ENCODE measurements at places on chromosomes 6 and 20.

DNA sequence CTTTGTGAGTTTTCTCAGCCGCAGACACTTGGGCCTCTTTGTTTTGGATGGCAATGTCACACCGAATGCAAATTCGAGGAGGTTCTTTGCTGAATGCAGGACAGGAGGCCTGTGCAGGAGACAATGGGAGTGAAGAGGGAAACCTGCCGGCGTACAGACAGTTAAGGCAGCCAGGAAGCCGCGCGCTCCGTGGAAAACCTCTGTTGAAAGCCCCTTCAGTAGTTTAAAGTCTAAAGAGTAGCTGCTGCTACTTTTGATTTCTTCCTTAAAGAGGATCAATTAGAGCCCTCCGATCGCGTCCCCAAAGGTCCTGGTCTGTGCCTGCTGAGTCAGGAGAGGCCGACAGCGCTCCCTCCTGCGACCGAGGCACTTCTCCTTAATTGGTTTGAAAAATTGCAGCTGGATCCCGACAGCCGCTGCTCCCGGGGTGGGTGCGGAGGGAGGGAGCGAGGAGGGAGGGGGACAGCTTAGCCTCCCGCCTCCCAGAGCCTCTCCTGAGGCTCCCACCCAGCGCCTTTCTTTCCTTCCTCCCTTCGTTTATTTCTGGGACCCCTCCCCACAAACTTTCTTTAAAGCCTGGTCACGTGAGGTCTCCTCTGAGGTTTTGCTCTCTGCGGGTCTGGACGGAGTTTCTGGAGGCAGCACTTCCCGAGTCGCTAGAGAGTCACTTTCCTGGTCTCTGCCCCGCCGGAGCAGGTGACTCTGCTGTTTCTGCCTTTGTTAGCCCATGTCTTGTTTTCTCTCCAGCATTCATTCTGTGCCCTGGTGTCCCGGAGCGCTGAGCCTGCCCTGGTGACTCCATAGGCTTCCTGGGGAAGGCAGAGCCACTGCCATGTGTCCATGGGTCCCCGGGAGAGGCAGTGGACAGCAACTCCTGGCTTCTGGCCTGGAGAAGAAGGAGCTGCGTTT is 22.3 kb upstream of the RPP40 start:
- DNase-seq: peak; percentile 14

- DNase-seq: no peak
These were observed 16.5 kb upstream of the UBE2J1 start for GRCh38 chr6:89368999-89369398.

DNA sequence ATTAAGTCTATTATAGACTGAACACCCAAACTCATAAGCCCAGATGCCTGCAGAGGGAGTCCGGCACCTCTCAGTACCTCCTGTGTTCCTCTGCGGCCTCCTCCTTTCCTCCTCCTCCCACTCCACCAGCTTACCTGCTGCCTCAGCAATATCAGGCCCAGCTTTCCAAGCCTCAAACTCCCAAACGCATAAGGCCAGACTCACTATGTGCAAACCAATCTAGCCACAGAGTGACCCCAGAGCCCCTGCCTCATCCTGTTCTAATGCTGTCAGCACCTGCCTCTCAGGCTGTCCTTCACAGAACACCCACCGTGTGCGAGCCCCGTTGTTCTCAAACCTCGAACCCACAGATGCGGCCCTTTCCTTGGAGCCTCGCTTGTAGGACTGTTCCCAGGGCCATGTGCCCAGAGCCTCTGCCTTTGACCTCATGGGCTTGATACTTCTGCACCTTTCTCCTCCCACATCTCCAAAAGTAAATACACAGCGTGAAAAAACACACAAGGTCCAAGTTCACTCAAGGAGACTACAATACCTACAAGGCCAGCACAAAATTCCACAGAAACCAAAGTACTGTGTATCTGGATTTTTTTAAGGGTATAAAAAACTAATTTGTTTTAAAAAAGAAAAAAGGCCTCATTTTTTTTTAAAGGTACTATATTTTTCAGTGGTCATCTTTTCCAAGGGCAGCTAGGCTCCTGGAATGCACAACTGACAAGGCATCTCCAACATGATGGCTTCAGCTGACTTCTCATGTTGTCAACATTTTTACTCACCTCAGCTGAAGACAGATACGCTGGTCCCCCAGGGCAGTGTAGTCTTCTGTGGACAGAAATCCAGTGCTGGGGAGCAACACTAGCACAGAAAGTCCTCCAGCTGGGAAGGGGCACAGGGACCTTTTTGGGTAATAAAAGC is 52.3 kb downstream of the ABHD12 start:
- DNase-seq: no peak

GRCh38 chr6:116314878-116315277 is 35.1 kb upstream of the TSPYL1 start:
- peak; percentile 80 for DNase-seq

GRCh38 chr20:36599912-36600345 is 5.7 kb upstream of the RAB5IF start:
- peak; percentile 72 for DNase-seq

DNA sequence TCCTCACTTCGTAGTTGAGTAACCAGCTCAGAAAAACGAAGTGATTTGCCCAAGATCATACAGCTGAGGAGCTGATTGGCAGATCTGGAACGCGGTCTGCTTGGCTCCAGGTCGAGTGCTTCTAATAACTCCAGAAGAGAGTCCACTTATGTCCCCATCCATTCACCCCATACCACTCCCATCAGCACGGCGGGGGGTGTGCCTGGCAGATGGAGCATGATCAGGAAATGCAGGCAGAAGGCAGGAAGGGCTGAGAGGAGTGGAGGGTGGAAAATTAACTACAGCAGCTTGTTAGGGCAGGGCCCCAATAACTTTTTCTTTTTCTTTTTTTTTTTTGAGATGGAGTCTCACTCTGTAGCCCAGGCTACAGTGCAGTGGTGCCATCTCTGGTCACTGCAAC is 15.0 kb downstream of the FITM2 start:
- no peak for DNase-seq

DNA sequence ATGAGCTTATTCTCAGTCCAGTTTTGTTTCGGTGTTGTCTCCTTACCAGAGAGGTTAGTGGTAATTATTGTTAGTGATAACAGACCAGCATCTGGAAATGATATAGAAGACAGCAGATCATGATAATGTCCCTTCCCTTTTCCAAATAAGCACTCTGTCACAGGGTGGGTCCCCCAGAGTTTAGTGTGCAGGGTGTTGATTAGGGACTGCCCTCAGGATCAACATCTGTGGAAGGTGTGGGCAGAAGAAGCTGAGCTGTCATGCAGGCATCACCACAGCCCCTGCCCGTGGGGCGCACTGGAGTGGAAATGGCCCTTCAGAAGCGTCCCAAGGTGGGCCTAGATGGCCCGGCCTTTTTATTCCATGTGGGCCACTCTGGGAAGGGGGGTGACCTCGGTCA is 67.6 kb upstream of the DTNBP1 start:
- no peak for DNase-seq

DNA sequence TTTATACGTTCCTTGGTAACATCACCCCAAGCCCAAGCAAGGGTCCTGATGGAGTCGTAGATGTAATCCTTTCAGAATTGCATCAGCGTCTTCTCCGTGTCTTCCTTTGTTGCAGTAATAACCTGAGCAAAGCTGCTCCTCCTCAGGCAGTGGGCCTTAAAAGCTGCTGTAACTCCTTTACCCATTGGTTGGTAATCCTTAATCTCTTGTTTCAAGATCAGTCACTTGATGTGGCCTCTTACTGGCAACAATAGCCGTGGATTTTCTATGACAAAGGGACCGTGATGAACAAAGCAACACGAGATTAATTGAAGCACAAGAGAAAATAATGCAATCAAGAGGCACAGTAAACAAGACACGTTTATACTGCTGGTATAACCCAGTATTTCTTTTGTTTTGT is 44.6 kb downstream of the ALDH5A1 start:
- DNase-seq: no peak

GRCh38 chr6:1396952-1397868 is 7.8 kb downstream of the FOXF2 start:
- peak; percentile 79 for DNase-seq

- no peak for DNase-seq
These were observed 33.6 kb upstream of the BTN3A2 start for GRCh38 chr6:26331218-26332073.

DNA sequence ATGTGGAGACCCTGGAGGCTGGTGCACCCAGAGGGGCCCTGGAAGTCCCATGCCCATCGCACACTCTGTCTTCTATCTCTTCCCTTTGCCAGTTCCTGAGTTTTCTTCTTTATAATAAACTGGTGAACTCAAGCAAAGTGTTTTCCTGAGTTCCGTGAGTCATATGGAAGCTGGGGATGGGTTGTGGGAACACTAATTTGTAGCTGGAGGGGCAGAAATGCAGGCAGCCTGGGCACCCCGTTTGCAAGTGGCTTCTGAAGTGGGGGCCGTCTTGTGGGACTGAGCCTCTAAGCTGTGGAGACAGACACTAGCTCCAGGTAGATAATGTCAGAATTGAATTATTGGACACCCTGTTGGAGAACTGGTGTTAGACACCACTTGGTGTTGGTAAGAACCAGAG is 3.2 kb upstream of the PPP1R3G start:
- DNase-seq: no peak

DNA sequence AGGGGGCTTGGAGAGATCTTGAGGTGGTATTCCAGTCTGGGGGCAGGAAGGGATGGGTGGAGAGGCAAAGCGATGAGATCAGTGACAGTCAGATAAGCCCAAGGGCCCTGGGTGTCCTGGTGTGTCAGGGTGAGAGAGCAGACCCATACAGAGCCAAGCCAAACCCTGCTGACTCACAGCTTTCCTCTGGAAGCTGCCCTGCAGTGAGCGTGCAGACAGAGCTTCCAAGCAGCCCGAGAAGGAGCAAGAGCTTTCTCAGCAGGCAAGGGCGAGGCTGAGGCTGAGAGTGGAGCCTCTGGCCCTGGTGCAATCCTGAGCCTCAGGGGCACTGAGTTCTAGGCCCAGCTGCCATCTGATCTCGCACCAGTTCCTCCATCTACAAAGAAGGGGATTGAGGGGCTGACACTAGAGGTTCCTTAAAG is 91.1 kb upstream of the HIVEP1 start:
- no peak for DNase-seq

DNA sequence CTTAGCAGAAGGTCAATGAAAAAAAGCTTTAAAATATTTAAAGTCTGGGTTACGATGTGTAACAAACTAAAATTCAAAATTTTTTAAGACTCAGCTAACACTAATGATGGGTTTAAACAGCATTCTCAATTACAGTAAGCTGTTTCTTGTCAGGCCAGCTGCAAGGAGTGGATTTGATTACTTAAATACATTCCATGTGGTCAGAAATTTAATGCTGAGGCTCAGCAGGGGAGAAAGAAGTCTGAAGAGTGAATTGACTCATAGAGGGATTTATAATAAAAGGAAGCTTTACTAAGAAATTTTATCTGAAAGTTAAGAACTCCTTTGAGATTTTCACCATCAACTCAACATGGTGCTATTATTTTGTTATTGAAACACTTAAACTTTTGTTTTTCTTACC is 398.6 kb downstream of the KHDRBS2 start:
- DNase-seq: no peak

GRCh38 chr6:89335164-89335563 is 17.4 kb downstream of the UBE2J1 start:
- DNase-seq: no peak

- peak; percentile 59 for DNase-seq
These were observed 34.0 kb downstream of the NCOA6 start for GRCh38 chr20:34791289-34792020.

- no peak for DNase-seq
These were observed 804.2 kb downstream of the DHX35 start for GRCh38 chr20:39766333-39766732.

DNA sequence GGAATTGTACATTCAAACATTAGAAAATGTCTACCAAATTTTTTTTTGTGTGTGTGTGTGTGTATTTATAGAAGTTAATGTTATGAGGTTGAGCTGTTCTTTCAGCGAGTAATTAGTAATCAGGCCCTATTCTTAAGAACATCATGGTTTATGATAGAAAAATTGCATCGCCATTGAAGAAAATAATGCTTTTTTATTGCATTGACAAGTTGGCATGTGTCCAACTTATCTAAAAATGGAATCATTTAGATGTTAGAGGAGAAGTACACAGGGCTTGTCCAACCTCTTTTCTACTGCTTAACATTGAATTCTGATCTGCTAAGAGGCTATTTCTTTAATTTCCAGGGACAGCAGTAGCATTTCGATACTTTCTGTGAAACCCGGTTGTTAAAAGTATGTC is 61.6 kb upstream of the ADGRG6 start:
- DNase-seq: no peak

DNA sequence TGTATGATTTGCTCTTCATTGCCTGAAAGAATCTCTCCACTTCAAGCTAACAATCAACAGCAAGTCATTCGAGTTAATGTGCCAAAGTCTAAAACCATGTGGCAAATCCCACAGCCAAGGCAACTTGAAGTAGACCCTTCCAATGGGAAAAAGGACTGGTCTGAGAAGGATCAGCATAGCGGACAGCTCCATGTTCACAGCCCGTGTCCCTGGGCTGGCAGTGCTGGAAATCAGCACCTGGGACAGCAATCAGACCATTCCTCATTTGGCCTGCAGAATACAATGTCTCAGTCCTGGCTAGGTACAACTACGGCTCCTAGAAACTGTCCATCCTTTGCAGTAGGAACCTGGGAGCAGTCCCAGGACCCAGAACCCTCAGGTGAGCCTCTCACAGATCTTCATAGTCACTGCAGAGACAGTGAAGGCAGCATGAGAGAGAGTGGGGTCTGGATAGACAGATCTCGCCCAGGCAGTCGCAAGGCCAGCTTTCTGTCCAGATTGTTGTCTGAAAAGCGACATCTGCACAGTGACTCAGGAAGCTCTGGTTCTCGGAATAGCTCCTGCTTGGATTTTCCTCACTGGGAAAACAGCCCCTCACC is 1.1 kb downstream of the GJA10 start:
- no peak for DNase-seq

DNA sequence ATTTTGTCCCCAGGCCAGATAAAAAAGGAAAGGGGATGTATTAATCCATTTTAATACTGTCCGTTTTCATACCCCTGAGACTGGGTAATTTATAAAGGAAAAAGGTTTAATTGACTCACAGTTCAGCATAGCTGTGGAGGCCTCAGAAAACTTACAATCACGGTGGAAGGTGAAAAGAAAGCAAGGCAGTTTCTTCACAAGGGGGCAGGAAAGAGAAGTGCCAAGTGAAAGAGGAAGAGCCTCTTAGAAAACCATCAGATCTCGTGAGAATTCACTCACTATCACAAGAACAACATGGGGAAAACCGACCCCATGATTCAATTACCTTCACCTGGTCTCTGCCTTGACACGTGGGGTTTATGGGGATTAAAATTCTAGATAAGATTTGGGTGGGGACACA is 152.5 kb downstream of the IBTK start:
- peak; percentile 62 for DNase-seq

GRCh38 chr6:54856129-54856528 is 9.6 kb downstream of the FAM83B start:
- DNase-seq: no peak

GRCh38 chr6:3407840-3408239 is 49.0 kb downstream of the SLC22A23 start:
- DNase-seq: no peak

DNA sequence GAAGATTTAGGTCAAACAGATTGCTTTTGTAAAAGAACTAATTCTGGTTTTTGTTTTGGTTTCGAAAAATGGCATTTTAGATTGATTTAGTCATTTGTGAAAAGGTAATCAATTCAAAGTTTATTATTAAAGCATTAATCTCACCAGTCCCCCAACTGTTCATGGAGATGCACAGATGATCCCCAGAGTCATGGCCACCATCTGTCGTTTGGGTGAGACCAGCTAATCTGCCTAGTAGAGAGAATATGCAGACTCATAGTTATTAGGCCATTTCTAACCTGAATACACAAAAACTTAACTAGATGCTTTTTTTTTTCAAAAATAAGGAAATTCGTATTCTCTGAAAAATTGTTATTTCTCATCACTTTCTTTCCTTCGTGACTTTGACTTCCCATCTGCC is 58.1 kb downstream of the C6orf58 start:
- no peak for DNase-seq
